ENCODE measurements at places on chromosomes 5 and 9.

DNA sequence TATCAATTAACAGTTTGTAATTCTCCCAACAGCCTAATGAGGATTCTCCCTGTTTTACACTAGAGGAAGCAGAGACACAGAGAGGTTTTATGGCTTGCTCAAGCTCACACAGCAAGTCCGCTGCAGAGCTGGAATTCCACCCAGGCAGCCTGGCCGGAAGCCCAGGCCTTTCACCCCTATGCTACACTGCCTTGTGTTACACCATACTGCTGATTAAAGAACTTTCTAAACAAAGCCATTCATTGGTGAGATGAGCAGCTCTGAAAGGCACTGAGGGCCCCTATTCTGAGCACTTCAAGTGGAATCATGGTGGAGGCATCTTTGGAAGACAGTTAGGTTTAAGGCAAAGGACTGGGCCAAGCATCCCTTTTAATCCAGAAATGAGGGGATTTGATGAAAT, 14.7 kb upstream of the LARP1 start:
- no peak for DNase-seq

DNA sequence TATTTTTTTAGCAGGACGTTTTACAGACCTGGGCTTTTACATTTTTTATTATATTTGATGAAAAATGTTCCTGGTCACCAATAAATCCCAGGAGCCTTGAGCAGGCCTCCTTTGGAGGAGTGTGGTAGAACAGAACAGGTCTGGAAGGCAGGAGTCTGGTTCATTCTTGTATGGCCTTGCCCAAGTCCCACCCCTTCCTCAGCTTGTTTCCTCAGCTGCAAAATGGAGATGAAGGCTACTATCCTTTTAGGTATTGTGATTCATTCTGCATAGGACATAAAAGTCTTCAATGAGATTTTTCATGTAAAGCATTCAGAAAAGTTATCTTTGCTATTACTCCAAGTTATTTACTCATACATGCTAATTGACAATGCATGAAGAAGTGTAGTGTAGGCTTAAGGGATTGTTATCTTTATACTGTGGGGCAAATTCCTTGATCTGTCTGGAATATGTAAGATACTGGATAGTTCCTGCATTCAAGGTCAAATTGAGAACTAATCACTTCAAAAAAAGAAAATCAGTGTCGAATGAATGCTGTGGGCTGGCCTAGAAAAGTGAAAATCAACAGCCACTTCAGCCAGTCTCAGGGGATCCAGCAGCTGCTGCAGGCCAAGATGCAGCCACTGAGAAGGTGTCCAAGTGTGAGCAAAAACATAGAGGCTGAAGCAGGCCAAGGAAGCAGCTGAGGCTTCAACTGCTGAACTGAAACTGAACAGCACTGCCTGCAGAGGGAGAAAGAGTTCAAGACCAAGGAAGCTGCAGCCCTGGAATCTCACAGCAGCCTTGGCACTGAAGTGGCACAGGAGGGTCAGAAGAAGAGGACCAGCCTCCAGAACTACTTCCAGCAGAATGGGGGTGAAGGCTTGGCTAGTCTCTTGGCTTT, 15.5 kb upstream of the SLC36A3 start:
- DNase-seq, result peak; percentile 43

GRCh38 chr9:137907776-137908175, 30.2 kb downstream of the CACNA1B start:
- DNase-seq, result no peak

- DNase-seq, result no peak
Observed at GRCh38 chr5:163459462-163459818, 462 bp downstream of the NUDCD2 start.

GRCh38 chr5:109614981-109615380, 74.7 kb upstream of the MAN2A1 start:
- DNase-seq, result no peak

DNA sequence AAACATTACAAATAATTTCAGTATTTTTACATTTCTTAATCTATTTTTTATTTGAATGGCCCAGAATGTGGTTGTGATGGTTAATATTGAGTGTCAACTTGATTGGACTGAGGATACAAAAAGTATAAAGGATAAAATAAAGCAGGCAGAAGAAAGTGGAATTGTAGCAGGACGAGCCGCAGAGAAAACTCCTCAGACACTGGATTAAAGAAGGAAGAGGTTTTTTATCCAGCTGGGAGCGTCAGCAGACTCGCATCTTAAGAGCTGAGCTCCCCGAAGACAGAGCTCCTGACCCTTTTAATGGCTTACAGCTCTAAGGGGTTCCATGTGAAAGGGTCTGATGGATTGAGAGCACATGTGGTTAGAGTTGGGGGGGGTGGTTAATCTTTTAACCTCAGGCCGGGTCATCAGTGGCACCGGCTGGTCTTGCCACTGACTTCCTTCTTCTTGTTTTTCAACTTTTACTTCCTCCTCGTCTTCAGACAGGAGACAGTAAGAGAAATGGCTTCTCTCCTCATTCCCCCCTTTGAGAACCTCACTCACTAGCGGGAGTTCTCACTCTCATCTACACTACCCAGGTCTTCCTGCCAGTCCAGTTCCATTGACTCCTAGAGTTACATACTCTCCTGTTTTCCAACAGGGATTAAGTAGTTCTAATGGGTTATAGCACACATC, 80.0 kb downstream of the TMEM161B start:
- DNase-seq, result no peak

DNA sequence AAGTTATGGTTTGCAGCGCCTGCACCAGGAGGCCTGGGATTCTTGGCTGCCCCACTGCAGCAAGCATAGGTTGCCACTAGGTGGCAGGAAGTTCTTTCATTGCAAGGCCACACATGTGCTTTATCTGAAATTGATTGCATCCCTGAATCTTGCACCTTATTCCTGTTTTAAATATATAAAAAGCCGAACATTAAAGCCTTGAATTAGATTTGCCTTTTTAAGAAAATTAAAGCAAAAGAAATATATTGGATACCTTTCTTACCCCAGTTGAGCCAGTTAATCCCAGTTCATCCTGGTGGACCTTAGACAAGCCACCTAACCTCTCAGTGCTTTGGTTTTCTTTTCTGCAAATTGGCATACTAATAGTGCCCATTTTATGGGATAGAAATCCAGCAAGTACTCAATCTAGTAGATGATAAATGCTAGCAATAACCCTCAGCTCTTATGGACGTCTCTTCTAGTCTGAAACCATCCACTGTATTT, 6.3 kb upstream of the TRMT10B start:
- DNase-seq, result peak; percentile 60

DNA sequence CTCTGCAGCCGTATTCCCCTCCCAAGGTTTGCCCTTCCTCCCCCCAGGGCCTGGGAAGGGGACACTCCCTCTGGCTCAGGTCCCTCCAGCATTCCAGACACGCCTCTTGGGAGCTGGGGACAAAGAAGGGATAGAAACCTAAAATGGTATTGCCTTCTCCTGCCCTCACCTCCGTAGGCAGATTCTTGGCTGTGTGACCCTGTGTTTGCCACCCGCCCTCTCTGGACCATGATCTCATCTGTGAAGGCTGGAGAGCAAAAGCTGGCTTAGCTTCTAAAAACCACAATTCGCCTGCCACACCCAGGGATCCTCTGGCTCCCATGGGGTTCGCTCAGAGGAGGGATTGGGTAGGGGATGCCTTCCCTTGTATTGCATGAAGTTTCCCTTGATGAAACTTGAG, 7.7 kb downstream of the AQP3 start:
- no peak for DNase-seq

DNA sequence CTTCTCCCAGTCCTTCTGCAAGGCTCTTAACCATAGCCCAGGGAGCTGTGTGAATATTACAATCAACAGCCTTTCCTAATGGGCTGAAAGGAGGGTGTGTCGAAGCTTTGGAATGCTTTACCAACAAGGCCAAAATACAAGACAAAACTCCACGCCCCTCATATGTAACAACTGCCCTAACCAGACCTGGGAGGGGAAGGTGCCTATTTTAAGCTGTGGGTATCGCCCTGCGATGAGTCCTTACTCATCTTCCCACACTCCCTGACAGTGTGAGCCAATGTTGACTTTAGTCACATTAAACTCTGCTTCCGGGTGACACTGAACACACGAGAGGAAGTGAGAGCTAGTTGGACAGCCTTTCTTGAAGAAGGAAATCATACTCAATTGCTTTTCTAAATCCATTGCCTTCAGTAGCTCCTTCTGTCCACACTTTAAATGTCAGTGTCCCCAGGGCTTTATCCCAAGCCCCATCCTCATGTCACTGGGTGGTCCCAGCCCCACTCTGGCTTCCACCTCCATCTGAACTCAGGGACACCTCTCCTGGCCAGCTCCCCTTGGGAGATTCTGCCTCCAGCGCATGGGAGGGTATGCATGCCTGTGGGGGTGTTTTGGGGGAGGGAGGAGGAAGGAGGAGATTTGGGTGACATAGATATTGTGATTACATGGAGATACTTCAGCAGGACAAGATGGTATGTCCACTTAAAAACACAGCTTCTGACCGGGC, 6.5 kb upstream of the TBC1D9B start:
- DNase-seq, result no peak

- DNase-seq, result no peak
Observed at GRCh38 chr5:120388016-120388781, 75.9 kb upstream of the PRR16 start.

GRCh38 chr5:145130996-145131395, 704.1 kb downstream of the PRELID2 start:
- DNase-seq, result no peak

GRCh38 chr9:100324594-100325200, 28.0 kb downstream of the TEX10 start:
- no peak for DNase-seq

DNA sequence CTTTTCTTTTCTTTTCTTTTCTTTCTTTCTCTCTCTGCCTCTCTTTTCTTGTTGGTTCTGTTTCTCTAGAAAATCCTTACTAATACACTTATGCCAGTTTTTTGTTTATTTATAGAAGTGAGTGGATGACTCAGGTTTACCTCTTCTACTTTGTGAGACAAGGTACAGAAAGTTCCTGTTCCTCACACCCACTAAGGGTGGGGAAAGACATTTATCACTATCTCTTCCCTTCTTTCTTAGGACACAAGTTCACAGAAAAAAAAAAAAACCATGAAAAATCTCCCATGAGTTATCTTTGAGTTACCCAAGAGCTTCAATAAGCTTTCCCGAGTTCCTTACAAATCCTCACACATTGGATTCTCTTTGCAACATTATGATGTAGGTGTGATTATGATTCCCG, 60.9 kb upstream of the CD180 start:
- no peak for DNase-seq

DNA sequence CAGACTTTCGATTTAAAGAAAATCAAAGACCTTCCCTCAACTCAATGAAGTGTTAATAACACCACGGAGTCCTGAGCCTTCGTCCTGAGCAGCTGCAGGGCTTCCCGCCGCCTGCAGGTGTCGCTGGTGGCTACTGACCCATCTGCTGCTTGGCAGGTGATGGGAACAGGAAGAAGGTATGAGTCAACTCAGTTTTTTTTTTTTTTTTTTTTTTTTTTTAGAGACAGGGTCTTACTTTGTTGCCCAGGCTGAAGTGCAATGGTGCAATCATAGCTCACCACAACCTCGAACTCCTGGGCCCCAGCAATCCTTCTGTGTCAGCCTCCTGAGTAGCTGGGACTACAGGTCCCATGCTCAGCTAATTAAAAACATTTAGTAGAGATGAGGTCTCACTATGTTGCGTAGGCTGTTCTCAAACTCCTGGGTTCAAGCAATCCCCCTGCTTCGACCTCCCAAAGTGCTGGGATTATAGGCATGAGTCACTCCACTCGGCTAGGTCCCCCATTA, 185.7 kb upstream of the IL12B start:
- peak; percentile 85 for DNase-seq

DNA sequence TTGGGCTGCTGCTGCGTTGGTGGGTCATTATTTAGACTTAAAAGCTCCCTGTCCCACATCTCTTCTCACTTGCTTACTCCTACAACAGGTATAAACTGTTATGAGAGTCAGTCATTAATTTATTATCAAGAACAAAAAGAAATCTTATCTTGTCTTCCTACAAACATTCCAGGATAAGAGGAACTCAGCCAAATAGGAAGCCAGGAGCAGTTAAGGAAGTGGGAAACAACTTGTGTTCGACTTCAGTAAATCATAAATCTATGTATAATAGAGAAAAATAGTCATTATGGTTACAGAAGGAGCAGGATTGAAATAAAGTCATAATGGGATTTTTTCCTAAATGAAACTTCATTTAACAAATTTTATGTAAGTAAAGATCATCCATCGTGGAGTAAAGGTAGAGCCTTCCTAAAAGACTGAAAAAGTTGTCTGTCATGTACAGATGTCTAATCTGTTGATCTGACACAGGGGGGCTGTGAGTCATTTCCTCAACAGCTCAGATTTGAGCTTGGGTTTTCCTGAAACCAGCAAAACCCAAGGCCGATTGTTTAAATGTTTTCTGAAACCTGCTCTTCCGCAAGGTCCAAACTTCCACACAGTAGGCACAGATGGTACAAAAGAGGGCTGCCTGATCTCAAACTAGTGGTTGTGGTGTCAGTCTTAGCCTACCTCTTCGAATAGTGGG, 25.3 kb upstream of the LRRTM2 start:
- DNase-seq, result no peak

DNA sequence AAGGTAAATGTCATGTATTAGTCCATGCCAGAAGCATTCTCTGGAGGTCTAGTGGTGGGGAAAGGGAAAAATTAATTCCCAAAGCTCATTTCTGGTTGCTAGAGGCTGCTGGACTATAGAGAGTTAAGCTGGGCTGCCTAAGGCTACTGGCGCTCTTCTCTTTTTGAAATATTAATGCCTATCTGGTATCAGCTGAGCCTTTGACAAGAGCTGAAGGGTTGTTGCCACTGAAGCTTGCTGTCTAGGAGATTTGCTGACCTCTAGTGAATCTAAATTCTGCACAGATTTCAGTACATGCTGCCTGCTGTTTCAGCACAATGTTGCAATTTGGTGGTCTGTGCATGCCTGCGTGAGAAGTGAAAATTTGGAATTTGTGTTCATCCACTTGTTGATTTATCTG, 29.1 kb upstream of the PLCXD3 start:
- no peak for DNase-seq

DNA sequence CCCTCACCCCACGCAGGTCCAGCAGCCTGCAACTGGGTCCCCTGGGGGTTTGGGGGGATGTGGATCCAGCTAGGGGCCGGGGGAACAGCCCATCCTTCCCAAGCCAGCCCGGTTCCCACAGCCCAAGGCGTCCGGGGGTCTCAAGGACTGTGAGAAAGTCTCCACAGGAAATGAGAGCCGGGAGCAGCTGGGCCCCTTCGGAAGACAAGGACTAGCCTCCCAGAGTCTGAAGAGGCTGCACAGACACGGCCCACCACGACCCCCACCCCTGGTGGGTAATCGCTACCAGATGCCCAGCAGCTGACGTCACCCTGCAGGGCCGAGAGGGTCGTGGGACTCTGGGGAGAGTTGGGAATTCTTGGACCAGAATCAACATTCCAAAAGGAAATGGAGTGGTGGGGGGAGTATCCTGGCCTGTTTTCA, 10.5 kb downstream of the SH2D3C start:
- DNase-seq, result no peak

Measured in H9 (cell line).